Stimulated activated CD8-positive, alpha-beta memory T cell treated with anti-CD3 and anti-CD28 coated beads, Interleukin-15, amount 100 ng/mL, for 1 hour (primary cell): ENCODE measurements at places on chromosomes 2 and 18.
A peak's percentile ranks its signal among the peaks of the same experiment; 100 is the strongest.

DNA sequence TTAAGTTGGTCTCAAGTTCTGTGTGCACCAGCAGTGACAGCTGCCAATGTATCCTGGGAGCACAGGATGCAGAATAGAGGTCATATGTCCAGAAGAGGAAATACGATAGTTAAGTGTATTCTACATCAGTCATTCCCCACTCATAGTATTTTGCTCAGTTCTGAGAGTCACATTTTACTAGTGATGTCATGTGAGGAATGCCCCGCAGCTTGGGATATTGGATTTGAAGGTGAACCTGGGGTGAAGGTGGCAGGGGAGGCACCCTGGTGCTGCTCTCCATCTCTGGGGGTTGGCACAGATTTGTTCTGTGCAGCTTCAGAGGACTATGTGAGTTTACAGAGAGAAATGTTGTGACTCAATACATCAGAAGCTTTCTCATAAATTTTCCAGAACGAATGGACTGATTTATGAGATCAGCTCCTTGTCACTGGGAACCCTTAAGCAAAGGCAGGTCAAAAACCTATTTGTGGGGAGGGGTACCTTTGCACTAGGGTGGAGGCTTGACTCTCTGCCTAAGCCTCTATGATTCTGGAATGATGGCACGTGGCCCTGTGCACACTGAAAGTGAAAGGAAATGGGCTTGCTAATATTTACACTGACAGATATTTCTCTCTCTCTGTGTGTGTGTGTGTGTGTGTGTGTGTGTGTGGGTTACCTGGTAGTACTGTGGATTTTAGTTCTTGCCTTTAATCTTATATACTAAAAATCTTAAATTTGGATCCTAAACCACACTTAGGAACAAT is 95.9 kb downstream of the NEB start:
- DNase-seq: no peak

DNA sequence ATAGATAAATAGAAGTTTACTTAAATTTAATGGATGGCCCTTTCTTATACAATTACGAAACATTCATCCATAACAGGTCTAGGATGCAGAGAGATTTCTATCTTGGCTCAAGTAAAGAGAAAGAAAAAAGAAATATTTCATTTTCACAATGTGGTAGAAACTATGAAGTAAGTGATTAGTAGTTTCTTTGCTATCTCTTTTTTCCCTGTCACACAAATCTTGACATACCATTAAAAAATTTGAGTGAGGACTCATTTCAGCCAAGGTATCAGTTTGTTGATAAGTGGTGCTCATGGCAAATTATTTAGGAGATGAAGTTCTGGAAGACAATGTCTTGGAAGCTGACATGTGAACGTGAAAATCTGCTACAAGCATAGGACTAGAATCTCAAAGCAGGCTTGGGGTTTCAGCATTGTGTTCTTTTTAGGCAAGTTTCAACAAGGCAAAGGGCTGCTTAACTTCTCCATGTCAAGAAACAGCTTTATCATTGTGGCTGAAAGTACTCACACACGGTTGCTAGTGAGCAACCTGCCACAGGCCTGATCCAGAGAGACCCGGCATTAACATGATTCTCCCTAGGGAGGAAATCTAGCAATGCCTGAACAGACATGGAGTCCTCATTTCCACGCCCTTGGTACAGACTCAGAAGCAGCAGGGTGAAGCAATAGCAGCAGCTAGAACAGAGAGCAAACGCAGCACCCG is 414.6 kb downstream of the DLGAP1 start:
- no peak for DNase-seq

DNA sequence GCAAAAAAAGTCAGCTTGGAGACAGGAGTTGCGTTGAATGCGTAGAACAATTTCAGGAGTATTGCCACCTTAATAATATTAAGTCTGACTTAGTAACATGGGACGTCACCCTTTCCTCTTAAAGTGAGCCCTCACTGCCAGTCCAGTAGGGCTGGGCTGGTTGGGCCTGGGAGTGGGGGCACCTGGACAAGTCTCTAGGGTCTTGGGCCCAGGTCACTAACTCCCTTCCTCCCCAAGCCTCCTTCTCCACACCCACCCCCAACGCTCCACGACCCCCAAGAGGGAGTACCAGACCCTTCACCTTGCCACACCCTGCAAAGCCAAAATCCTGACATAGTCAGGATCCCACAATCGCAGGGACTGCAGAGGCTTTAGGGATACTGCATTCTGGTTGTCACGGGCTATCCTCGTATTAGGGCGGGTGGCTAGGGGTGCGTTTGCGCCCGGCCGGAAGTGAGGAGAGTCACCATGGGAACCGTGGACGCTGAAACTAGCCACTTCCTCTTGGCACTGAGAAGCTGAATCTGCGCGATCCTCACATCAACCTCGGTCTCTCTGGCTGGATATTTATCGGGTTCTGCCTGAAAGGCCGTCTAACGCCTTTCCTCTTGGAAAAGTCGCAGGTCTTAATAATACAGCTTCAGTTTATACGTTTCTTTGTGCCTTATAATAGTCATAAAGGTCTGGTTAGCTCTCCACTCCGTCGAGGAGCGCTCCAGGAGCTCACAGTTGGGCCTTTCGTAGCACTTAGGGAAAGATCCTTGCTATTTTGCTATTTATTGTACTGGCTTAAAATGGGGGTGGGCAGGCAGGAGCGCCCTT is 10.3 kb upstream of the CXXC1 start:
- DNase-seq: peak; percentile 38

DNA sequence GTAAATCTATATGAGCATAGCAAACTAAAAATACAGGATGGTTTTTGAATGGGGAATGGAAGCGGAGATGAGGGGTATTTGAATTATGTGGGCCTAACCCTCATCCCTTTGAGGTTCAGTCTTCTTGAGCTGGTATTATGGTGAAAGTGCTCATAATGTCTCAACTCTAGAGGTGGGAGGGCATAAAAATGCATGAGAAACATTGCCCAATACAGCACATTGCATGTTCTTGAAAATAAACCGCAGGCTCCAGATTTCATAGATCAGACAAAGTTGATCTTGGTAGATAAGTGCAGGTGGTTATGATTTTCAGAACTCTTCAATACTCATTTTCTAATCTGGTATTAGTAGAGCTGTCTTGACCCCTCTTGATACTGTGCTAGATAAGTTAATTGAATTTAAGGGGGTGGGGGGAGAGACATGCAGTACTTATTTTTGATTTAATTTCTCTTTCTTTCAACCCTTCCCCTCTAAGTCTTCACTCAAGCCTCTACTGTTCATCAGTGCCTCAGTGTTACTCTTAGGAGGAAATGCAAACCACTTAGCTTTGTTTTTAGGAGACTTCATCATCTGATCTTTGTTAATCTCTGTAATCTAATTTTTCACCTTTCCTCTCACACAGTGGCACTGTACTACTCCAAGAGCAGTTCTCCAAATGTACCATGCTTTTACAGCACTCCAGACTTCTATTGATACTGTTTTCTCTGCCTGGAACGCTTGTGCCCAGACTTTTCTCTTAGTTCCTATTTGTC is 22.2 kb downstream of the XRCC5 start:
- DNase-seq: no peak

- DNase-seq: no peak
Observed at GRCh38 chr2:204133476-204133875, 196.9 kb downstream of the ICOS start.

GRCh38 chr2:66573821-66574233 is 138.9 kb downstream of the MEIS1 start:
- DNase-seq: no peak

DNA sequence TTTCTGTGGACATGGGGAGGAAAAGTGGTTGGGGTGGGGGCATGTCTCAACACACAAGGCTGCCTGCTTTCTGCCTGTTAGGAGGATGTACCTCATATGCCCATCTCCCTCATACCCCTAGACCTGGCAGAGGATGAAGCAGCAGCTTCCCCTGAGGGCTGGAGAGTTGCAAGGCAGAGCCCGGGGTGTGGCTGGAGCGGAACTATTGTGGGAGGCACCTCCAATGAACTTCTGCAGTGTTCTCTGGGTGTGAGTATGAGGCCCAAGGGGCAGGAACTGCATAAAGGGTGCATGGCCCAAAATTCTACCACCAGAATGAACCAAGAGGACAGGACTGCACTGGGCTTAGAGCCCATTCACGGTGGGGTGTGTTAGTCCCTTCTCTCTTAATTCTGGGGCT is 296.3 kb upstream of the SIX2 start:
- no peak for DNase-seq

GRCh38 chr18:48771641-48772375 is 179.0 kb downstream of the SMAD7 start:
- no peak for DNase-seq

DNA sequence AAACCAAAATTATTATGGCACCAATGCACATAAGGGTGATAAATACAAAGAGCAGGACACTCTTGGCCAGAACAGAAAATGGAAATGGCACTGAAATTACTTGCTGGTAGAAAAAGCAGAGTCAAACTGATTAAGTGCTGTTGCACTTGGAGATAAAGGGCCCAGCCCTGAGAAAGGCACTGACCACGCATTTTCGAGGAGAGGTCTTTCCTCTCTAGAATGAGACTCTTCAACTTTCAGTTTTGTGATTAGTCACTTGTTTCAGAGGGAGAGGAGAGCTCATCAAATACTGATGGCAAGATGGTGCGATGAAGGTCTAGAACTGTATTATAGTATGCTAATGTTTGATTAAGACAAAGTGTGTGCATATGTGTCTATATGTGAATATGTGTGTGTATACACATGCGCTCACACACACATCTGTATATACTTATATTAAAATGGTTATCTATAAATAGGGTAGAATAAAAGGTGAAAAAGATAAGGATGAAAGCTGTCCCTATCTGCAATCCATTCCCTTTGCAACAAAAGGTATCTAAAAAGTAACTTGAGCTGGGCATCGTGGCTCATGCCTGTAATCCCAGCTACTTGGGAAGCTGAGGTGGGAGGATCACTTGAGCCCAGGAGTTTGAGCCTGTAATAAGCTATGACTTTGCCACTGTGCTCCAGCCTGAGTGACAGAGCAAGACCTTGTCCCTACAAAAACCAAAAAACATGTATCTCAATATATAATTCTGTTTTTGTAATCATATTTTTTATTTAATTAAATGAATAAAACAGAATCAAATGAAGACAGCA is 48.8 kb upstream of the ZDBF2 start:
- no peak for DNase-seq

DNA sequence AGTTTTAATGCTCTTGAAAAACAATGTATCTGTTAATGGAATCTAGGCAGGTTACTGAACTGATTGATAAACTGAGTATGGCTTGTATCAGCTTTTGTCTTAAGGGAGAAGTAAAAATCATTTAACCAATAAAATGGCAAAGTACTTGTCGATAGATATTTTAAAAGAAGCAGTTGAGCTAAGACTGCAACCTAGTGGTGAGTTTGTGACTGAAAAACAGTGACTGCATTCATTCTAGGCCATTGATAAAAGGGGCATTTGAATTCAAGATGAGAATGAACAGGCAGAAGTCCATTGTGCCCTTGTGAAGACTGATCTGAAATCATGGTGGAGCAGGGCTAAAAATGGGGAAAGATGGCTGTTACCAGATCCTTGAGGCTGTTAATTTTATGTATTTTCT is 59.4 kb upstream of the MSTN start:
- DNase-seq: no peak

GRCh38 chr18:13003466-13003896 is 12.3 kb downstream of the CEP192 start:
- no peak for DNase-seq

GRCh38 chr2:110866466-110866865 is 134.1 kb downstream of the ACOXL start:
- no peak for DNase-seq

- DNase-seq: no peak
Observed at GRCh38 chr2:237935740-237936452, 30.9 kb upstream of the UBE2F start.

- no peak for DNase-seq
Observed at GRCh38 chr2:30759481-30759880, 47.8 kb downstream of the CAPN13 start.

DNA sequence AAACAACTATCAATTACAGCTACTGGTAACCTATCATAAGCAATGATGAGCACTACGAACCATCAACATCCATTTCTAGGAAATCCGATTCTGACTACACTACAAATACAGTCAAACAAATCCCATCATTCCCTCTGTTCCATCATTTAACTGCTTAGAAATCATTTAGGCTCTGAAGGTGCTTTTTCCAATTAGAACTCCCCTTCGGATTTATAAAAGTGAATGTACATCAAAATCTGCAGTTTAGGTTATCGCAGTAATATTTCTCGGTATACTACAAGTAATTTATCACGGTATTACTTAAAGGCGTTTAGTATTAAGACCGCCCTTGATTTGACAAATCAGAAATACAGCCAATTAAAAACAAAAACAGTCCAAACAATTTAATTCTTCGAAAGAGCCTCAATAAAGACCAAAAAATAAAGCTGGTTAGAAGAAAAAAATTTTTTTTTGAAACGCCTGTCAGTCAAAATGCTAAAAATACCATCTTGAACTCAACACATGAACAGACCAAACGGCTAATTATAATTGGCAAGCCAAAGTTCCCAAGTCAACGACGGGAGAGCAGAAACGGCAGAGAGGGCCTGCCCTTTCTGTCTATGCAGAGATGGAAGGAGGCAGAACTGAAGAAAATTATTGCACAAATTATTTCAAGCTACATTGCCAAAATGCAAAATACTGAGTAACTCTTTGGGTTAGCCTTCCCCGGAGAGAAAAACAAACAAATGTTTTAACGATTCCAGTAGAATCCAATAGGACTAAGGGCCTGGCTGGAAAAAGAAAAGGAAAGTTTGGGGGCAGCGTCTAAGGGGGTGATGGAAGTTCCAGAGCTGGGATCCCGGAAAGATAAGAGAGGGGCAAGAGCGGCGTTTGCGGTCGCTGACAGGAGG is 1.2 kb downstream of the VPS54 start:
- DNase-seq: no peak

GRCh38 chr18:53486296-53486695 is 738.2 kb downstream of the MBD2 start:
- DNase-seq: no peak

DNA sequence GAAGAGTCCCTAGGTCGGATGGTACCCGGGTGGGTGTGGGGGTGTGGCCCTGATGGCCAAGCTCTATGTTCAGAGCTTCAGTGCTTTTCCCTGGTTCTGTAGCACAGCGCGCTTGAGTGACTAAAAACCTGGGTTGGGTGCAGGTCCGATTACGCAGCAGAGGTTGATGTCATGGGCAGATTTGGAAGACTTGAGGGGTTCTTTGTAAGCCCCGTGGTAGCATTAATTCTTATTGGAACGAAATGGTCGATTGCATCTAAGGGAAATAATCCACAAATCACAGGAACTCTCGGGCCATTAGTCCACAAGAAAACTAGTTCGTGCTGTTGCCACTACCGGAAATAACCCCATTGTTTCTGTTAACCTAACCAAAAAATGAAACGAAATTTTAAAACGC is 9.0 kb downstream of the HOXD8 start:
- DNase-seq: no peak

DNA sequence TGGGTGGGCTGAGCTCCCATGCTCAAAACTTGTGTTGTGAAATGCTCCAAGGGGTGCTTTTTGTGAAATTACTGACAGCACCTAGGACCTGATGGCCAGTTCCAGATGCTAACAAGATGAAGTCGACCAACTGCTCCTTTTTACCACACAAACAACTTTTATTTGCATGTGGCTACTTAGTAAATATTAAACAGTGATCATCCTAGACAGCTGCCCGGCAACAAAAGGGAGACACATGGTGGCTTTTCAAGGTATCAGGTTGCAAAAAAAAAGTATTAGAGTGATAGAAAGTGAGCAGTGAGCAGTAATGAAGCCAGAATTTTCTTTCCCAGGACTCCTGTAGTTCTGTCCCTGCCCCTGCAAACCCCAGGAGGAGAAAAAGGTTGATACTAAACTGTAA is 118.5 kb downstream of the RPIA start:
- DNase-seq: no peak
